ENCODE measurements at places on chromosomes 13 and 19.

DNA sequence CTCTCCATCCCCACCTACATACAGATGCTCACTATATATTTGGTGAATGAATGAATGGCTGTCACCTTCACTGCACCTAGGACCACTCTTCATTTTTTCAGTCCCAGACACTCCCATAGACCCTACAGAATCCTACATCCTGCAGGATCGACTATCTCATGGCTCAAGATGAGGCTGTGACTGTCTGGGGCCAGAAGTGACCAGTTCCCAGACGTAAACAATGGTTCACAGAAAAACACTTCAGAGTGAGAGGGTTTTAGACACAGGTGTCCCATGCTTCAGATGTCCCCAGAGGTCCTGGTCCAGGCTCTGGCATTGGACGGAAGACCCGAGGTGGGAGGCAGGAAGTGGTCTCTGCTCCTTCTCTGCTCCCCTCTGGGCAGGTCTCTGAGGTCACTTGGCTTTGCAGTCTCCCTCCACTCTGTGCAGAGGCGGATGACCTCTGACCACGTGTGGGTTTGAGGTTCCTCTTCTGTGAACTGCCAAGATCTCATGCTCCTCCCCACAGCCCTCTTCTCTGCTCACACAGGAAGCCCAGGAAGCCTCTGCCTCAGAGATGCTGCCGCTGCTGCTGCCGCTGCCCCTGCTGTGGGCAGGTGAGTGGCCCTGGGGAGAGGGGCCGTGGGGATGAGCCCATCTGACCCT is 24.9 kb downstream of the SIGLEC7 start:
- peak; percentile 19 for DNase-seq

GRCh38 chr13:99655351-99656091 is 154.2 kb downstream of the TM9SF2 start:
- no peak for DNase-seq

GRCh38 chr13:40161931-40162330 is 504.5 kb downstream of the FOXO1 start:
- DNase-seq, result no peak

DNA sequence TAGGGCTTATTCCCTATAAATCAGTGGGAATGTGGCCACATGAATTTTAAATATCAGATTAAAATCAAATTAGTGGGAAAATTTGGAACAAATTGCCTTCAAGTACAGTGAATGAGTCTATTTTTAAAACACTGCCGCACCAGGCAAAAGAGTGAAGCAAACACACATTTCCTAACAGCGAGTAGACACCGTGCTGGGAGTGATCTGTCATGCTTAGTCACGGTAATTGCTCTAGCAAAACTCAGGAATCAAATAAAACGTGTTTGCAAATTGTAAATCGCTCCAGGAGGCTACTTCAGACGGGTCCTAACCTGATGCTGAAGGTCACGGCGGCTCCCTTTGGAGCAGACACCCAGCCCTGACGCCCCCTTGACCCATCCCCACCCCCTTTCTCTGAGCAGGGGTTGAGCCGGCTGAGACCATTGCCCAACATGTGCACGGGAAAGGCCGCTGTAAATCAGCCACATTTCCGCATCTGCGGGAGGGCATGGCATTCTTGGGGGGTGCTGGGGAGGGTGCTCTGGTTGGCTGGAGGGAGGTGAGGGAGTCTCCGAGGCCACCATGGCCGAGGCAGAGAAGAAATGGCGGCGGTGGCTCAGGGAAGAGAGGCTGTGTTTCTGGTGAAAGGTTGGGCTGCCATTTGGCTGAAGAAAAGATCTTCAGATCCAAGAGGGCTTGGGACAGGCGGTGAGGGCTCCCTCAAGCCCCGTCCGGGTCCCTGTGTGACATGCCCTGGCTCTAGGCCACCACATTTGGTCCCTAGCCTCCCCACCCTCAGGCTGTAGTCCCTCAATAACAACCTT is 8.9 kb downstream of the CEBPA start:
- no peak for DNase-seq

GRCh38 chr13:112368883-112369282 is 7.3 kb upstream of the SPACA7 start:
- no peak for DNase-seq

All from anterior cingulate cortex (tissue), 58 donors.